ENCODE measurements at places on chromosomes 5 and 9.

DNA sequence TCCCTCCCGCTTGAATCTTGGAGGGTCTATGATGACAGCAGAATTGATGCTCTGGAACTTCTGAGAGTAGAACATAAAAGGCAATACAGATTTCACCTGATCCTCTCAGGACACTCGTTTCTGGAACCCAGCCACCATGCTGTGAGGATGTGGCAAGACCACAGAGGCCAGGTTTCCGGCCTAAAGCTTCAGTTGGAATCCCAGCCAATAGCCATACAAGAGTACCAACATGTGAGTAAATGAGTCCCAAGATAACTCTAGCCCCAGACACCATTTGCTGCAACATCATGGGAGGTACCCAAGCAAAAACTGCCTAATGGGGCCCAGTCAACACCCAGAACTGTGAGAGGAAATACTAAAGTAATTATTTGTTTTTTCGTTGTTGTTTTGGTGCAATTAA lies 65.7 kb upstream of the MARCHF11 start:
- no peak for DNase-seq

DNA sequence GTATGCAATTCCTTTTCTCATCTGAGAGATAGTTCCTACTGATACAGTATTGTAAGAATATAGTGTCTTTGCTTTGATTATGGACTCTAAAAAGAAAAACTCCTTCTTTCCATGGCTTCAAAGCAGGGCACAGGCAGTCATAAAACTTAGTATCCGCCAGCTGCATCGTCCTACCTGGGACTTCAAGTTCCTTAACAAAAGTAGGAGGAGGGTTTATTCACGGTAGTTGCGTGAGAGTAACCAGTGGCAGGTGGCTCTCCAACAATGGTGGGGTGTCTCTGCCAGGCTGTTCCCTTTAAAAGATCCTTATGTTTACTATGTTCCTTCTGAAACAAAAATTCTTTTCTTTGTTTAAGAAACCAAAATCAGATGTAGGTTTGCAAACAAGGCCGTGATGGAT lies 173.5 kb upstream of the DMAC1 start:
- no peak for DNase-seq

- no peak for DNase-seq
Observed at GRCh38 chr9:95206143-95206542, 111.4 kb downstream of the FANCC start.

- no peak for DNase-seq
Observed at GRCh38 chr9:121609822-121610637, 41.4 kb upstream of the DAB2IP start.

- DNase-seq: no peak
Observed at GRCh38 chr5:17655921-17656320, 21.7 kb downstream of the TAF11L14 start.

DNA sequence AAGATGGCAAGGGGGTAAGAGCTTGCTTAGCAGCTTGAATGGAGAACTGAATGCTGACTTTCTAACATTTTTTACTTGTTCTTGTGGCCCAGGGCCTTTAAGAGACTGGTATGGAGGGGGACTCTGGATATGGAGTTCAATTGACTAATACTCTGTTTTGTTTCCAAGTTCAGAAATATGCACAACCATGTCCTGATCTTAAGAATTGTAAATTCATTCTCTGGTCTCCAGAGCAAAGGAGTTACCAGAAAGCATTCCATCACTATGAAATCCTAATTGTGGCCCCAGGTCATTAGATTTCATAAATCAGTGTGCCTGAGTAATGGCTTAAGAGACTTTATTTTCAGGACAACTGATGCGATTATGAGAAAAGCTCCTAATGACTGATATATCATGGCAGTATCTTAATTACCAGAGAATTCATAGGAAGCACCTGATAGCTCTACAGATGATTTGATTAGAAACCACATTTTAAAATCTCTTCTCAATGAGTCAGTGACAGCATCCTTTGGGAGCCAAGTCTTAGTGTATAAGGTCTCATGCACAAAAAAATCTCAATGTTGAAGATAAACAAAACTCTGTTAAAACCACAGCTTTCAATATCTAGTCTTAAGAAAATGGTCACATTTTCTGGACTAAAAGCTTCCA lies 613.6 kb upstream of the KLF4 start:
- DNase-seq: no peak

GRCh38 chr9:134962065-134962972 lies 44.6 kb upstream of the FCN1 start:
- peak; percentile 31 for DNase-seq

- no peak for DNase-seq
Observed at GRCh38 chr5:132093271-132093670, 19.7 kb downstream of the CSF2 start.

DNA sequence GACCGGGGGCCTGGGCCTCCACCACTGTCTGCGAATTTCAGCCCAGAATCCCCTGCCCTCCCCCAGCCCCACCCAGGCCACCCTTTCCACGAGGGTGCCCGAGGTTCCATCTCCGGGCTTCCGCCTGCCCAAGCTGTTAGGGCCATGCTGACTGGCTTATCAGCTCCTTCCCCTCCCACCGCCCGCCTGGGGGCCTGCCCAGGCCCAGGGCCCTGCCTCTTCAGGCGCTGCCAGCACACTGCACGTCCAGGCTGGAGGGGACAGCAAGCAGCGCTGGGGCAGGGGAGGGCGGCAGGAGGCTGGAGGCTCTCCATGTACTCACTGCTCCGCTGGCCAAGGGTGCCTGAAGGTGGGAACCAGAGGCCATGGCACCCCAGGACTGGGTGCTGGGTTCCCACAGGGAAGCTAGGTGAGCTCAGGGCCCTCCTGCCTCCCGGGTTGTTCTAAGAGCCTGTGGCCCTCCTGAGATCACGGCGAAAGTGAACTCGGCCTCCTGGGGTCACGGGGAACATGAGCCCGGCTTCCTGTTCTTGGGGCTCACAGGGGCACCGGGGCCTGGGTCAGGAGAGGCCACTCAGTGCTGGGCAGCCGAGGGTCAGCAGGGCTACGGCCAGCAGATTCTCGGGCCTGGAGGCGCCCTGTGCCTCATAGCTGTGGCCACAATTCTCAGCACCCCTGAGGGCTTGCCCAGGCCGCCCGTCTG lies 57.7 kb upstream of the EGFL7 start:
- DNase-seq: no peak

GRCh38 chr5:124614836-124615385 lies 131.5 kb downstream of the ZNF608 start:
- no peak for DNase-seq

- no peak for DNase-seq
Observed at GRCh38 chr5:31066655-31067328, 126.7 kb upstream of the CDH6 start.

DNA sequence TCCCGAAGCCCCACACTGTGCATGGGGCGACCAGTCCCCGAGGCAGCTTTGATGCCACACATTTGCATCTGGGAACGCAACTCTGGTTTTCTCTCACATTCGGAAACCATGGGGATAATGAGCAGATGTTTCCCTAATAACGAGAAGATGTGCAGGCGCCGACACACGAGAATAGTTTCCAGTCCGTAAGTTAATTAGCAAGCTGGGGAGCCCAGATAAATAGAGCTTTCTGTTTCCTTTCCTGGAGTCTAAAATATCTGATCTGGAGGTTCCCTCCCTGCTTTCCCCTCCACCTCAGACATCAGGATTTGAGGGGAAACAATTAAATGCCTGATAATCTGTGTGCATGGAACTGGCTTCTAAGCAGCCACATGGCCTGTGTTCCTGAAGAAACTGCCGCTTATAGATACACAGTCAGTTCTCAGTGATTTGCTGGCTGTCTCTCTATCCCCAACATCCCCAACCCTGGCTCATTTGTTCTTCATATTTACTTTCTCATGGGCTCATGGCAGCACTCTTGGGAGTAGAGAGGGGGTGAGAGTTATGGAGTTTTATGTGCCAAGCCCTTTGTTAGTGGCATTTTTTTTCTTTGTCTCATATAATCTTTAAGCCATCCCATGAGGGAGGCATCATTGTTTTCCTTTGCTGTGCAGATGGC lies 62.8 kb downstream of the PDZD2 start:
- DNase-seq: no peak

GRCh38 chr9:89038382-89039103 lies 47.3 kb downstream of the S1PR3 start:
- no peak for DNase-seq

DNA sequence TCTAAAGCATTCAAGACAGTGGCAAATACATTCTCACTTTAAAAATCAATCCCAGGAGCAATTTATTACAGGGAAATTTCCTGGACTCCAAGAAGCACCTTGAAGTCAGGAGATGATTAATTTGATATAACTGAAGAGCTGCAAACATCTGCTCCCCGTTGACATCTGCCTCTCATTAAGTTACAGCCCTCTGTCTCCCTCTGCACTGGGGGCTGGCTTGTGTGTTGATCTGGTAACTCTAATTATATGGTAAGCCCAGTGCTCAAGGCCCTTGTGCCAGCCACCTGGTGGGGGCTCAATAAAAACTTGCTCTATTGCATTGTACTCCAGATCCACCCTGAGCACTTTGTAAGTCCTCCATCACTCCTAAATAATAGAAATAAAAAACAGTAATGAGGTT lies 131.1 kb upstream of the ZNF462 start:
- no peak for DNase-seq

DNA sequence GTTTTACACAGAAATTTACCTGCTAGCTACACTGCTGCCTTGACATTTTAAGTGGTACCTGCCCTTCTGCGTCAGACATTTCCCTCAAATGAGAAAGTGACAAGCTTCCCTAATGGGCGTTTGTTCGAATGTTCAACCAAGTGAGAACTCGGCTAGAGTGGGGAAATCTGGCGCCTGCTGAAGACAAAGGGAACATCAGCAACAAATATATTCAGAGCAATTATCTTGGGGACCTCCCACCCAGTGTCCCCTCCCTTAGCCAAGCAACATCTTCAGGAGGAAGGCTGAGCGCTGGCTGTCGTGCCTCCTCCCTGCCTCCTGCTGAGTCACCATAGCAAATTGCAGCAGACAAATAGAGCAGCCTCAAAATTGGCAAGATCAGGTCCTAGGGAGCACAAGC lies 57.1 kb downstream of the MFAP3 start:
- DNase-seq: no peak

DNA sequence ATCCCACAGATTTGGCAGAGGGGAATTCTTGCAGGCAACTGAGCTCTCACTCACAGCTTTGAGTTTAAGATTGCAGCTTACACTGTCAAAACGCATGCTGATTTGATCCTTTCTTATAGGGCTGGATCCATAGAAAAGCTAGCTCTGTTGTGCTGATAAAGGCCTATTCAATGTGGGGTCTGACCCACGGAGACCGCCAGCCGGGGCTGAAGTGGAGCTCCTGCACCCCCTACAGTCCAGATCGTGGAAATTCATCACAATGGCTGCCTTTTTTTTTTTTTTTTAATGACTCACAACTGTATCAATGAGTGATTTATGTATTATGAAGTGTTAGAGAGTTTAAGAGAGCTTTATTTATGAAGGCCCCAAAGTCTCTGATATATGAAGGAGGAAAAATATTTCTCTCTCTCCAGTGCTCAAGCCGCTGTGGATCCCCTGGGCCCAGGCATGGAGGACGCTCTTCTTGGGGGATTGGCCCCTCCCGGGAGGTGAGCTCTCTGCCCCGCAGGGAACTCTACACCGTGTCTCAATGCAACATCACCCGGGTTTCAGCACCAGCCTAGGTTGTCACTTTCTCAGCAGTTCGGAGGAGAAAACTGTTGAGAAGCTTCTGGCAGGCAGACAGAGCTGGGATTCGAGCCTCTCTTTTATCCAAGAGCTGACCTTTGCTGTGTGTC lies 700.2 kb downstream of the IRX1 start:
- DNase-seq: no peak

- DNase-seq: peak; percentile 41
Observed at GRCh38 chr9:135848341-135849047, 58.9 kb downstream of the CAMSAP1 start.

- DNase-seq: no peak
Observed at GRCh38 chr5:136308212-136308795, 57.0 kb downstream of the TRPC7 start.

DNA sequence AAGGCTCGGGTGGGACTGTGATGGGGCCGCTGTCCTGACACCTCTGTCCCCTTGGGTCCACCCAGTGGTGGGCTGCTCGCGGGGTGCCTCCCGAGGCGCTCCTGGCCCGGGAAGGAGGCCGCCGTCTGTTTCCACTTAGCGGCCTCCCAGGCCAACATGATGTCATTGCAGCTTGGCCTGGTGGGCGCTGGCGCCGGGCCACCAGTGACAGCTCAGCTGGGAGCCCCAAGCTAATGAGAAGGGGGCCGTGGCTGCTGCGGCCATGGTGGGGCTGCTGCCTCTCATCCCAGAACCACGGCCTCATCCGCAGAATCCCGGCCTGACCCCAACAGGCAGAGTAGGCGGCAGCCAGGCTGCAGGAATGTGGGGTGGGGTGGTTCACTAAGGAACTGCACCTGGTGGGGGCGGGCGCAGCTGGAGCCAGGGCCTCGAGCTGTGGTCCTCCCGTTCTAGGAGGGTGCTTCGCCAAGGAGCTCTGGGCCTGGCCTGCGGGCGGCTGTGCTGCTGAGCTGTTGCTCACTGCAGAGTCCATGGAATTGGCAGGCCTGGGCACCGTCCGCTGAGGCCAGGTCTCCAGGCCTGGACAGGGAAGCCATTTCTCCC lies 123.5 kb upstream of the COL5A1 start:
- no peak for DNase-seq

GRCh38 chr5:154189256-154189818 lies 1.2 kb upstream of the GALNT10 start:
- DNase-seq: no peak

GRCh38 chr5:157530226-157530972 lies 45.2 kb downstream of the ADAM19 start:
- DNase-seq: no peak

- DNase-seq: no peak
Observed at GRCh38 chr5:37668524-37669047, 171.3 kb downstream of the GDNF start.

DNA sequence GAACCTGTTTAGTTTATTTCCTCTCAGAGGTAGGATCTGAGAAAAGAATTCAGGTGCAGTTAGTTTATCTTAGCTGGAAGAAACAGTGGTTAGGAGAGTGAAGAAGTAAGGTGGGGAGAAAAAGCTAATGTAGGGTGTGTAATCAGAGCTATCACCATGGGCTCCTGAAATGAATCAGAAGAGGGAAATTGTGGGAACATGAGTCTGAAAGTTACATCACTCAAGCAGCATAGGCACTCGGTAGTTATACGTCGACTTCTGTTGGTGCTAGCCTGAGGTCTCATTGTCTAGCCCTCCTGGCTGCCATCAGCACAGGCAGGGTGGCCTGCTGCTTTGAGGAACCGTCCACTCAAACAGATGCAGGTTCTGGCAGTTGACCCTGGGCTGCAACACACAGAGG lies 56.7 kb upstream of the NPR3 start:
- no peak for DNase-seq

DNA sequence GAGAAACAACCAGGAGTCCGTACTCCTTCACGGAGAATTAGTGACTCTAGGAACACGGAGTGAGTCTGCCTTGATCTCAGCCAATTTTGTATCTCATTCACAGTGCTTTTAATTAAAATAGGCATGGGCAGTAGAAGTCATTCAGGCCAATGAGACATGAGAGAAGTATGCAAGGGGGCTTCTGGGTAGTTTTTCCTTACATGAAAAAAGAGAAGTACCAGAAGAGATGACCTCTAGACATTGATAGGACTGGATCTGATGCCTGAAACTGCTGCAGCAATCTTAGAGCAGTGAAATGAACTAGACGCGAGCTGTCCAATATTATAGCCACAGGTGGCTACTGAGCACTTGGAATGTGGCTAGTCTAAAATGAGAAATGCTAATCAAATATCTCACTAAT lies 187.7 kb upstream of the TLE4 start:
- DNase-seq: no peak
